ENCODE measurements at places on chromosomes 6 and 20.

DNA sequence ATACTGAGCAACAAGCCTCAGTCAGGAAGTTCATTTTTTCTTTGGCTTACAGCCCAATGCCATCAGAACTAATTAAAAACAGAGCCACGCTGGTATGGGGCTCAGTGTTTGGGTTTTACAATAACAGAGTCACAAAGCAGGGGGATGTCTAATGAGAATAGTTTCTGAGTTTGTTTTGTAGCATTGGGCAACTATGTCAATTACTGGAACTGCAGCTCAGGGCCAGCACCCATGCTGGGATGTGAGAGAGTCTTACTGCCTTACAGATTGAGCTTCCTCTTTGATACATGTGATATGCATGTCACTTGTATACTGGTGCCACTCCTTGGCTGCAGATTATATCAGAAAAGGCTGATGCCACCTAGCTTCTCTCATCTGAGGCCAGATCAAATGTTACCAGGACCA lies 117.6 kb downstream of the TFAP2B start:
- no peak for DNase-seq

- DNase-seq: no peak
These were observed 4.5 kb downstream of the IYD start for GRCh38 chr6:150373260-150373701.

- no peak for DNase-seq
These were observed 25.6 kb downstream of the L3MBTL1 start for GRCh38 chr20:43533060-43533459.

DNA sequence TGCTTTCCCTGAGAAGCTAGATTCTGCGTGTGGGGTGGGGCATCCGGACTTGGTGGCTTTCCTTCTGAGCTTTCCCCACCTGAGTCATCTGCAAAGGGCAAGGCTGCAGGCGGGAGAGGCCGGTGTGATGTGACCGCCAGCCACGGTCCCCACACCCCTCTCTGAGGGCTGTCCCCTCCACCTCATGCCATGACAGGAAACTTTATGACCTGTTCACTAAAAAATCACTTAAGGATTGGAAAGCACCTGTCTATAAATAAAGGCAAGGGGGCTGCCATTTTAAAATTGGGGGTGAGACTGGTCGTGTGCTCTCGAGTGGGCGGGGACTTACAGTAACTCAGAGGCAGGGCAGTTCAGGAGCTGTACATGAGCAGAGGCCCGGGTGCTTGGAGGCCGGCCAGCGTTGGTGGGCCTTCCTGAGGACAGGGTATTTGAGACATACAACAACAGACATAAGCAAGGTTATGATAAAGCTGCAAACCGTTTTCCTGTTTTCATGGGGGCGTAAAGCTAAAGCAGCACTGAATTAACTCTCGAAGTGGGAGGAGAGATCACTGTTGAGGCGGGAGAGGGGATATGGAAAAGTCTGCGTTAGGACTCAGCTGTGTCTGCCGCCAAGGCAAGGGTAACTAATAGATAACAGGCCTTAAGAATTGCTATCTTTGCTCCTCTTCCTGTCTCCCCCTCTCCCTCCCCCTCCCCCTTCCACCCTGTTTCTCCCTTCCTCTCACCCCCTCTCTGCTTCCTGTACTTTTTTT lies 16.1 kb upstream of the SERPINB1 start:
- DNase-seq: peak; percentile 67

DNA sequence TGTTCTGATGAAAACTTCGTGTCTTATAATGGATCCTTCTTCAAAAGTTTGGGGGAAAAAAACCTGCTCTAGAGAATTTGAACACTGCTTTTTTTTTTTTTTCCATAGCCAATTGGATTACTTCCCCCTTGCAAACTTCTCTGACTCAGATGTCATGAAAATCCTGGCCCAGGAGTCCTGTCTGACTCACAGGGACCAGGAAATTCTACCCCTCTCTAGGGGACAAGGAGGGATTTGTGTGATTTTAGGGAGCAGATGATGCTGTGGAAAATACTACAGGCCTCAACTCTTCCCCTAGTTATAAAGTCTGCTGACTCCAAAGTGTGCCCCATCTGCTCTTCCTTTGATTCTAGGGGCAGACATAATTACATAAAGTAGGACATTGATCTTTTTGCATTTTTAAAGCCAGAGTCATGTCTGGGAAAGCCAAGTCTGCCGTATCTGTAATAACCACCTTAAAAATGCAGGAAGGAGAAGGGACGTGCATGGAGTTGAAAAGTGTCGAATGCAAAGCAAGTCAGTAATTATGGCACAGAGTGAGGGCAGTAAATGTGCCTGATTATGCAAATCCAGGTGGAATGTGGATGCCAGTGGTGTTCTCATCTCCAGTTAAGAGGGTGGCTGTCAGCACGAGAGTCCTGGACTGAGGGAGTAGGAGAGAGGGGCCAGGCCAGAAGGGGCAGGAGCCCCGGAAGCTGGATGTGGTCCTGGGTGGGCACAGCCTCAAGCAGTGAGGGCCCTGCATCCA lies 144.3 kb upstream of the SULF2 start:
- DNase-seq: no peak

DNA sequence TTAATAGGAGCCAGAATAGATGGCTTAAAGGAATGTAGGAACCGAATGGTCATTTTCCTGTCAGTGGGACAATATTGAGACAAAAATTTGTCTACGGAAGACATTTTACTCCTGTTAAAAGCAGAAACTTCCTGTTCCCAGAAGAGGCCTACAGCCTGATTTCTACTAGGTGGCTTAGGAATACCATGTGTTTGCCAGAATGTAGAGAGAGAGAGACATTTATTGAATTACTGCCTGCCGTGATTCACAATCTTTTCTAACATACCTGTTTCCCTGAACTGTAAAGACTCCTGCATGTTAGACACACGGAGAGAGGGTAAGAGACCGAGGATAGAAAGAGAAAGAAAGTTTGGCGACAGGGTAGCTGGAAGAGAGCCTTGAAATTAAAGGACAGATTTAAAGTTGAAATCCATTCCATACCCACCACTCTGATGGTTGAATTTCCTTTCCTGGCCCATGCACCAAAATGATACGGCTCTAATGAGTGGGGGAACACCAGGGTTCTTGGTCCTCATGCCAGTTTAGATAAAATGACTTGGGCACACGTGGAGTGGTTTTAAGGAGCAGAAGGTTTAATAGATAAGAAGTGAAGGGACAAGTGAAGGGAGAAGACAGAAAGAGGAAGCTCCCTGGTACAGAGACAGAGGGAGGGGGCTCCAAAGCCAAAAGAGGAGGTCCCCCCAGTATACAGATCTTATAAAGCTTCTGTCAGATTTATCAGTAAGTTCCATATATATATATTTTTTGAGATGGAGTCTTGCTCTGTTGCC lies 22.5 kb downstream of the NCOA3 start:
- no peak for DNase-seq

- DNase-seq: no peak
These were observed 31.6 kb downstream of the TIAM2 start for GRCh38 chr6:155026706-155027045.

DNA sequence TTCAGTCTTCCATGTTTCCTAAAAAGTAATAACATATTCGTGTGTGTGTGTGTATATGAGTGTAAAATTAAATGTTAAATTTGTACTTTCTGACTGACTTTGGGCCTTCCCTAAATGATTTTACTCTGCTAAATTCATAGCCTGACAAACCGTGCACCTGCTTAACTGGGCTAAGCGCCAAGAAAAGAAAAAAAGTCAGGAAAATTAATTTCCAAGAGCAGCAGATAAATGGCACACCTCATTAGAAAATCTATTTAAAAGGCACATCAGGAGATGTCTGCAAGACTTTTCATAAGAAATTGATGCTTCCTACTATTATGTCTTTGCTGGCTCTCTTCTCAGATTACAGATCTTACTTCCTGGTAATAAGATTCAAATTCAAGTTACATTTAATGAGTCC lies 72.4 kb downstream of the TRDN start:
- DNase-seq: no peak

- DNase-seq: no peak
These were observed 154.9 kb upstream of the CARMIL1 start for GRCh38 chr6:25124216-25124715.

DNA sequence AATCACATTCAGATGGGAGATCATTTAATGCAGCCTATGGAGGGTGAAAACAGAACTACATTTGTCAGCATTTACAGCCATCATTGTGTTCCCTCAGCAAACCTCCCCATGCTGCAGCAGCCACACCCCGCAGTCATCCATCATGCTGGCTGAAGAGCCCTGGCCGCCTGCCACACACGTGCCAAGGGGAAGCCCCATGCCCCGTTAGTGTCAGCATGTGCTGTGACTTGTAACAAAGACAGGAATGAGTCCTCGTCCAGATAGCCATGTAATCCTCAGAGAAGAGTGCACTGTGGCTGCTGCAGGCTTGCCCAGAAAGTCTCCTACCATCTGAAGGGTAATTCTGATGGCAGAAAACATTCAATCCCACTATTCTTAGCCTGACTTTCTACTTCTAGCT lies 1097.8 kb downstream of the KIF16B start:
- no peak for DNase-seq

- DNase-seq: no peak
These were observed 11.8 kb downstream of the RPS6KA2 start for GRCh38 chr6:166615059-166615770.

- DNase-seq: no peak
These were observed 265.9 kb downstream of the PRL start for GRCh38 chr6:22030730-22031619.

DNA sequence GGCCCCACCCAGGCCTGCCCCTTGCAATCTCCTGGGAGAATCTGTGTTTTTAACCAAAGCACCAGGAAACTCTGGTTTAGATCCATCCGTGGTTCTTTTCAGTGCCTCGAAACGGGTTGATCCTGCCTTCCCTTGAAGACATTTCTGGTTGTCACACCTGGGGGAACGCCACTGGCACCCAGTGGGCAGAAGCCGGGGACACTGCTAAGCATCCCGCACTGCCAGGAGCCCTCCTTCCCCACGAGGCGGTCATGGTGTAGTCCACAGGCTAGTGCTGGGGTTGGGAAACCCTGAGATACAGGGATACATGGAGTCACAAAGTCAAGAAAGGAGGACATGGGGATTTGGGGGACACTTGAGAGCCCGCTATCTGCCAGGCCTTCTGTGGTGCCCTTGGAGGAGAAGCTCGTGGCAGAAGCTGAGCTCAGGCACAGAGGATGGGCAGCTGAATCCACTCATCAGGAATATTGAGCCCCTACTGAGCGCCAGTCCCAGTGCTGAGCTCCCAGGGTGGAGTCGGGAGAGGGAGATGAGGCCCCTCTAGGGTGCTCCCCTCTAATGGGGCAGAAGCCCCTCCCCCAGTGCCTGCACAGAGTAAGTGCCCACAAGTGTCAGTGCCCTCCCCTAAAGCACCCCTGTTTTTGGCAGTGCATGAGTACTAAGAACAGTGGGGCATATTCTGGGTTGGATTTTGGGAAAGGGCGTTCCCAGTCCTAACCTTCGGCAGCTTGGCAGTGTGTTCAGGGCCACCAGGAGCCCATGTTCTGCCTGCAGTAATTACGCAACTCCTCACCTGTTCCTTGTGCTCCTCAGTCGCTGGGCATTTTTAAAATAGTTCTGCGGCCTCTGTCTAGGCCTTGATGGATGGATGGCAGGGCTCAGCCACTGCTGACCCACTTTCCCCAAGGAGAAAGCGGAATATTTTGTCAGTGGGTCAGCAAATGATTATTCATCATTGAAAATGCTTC lies 25.6 kb upstream of the PHACTR3 start:
- DNase-seq: no peak

- DNase-seq: no peak
These were observed 11.3 kb upstream of the TFAP2A start for GRCh38 chr6:10425975-10426780.

DNA sequence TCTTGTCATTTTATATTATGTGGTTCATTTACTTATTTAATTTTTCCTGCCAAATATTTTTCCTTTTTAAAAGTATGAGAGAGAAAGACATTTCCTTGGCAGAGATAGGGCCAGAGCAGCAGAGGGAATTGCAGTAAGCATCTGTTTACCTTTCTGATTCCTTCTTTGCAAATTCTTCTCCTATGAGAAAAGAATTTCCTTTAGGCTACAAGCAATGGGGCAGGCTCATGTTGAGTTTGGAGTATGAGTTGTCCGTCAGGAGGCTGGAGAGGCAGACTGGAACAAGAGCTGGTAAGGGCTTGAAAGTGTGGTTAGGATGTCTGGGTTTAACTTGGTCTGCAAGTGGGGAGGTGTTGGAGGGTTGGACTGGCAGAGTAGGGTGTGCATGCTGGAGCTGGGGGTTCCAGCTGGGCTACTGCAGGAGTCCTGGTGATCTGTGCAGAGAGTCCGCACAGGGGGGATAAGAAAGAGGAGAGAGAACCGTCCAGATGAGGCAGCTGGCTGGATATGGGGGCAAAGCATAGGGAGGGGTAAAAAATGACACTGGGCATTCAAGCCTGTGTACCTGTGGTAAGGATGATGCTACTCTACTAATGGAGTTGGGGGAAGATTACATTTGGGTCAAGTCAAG lies 19.7 kb downstream of the TIAM2 start:
- DNase-seq: no peak

DNA sequence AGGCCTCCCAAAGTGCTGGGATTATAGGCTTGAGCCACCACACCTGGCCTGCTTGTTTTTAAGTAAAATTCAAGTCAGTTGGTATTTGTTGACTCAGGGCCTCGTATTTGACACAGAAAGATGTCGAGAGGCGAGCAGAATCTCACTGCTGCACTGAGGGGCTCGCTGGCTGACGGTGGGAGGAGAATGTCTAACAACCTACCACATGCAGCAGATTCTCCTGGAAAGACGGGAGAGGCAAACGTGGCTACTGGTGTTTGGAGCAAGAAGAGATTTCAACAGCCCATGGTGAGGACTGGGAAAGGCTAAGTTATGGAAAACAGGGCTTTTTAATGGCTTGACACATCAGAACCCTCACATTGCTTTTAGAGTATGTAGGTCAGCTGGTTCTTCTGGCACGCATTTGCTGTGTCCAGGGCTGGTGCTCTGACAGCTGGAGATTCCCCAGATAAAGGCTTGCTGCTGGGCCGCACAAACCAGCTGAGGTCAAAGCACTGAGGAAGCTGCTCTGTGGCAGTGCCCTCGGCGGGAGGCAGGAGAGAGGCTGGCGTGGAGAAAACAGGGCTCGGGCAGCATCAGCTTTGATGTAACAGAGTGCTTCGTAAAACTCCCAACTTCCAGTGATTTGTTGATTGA lies 84.2 kb upstream of the FRMD1 start:
- no peak for DNase-seq

GRCh38 chr20:22752324-22752723 lies 168.0 kb upstream of the FOXA2 start:
- no peak for DNase-seq

GRCh38 chr6:98842342-98843180 lies 8.2 kb downstream of the POU3F2 start:
- no peak for DNase-seq

- no peak for DNase-seq
These were observed 8.7 kb downstream of the DNAAF9 start for GRCh38 chr20:3398681-3399252.

GRCh38 chr6:17859846-17860245 lies 127.6 kb downstream of the KIF13A start:
- DNase-seq: no peak

DNA sequence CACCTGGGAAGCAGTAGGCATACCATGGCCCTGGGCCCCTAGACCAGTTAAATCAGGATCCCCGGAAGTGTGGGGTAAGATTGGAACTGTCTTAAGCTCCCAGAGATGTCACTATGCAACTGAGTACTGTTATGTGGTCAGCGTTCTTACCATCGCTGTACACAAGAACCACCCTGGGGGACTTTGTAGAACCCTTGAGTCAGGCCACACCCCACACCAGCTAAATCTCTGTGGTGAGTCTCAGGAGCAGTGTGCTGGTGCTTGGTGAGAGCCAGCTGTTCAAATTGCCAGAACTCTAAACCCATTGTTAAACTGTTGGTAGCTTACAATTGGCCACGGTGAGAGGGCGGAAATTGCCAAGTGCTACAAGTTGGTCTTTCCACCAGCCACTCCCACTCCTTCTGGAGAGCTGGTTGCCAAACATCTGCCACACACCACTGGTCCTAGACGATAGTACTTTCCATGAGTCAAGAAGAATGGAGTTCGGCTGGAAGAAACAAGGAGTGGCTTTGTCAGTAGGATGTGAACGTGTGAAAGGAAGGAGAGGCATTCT lies 80.5 kb upstream of the SYNDIG1 start:
- no peak for DNase-seq
